G401 (cell line): ENCODE measurements at places on chromosomes 2 and 18.

DNA sequence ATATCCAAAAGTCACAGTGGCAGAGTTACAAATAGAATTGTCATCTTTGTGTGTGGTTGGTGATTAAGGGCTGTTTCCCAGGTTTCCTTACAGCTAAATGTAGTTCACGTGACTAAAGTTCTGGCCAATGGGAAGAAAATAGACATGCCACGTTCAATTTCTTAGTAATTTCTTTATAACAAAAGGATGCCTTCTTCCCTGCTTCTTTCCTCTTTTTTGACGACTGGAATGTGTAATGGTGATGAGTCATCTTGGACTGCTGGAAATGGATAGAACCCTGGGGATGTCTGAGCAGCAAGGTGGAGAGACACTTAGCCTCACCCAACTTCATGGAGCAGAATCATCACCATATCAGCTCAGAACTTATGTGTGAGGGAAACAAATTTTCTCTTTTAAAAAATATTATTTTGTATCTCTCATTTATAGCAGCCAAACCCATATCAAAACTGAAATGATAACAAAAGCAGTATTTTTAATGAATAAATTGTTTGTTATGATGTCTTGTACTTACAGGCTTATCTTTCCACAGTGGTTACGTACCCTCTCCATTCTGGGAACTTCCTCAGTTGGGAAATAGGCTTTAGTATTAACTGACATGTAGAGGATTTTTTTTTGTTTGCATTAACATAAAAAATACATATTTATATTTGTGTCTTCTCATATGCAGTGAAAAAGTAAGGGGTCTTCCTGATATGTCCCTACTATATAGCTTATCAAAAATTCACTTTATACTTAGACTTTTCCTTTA lies 91.1 kb upstream of the CDH2 start:
- DNase-seq, result no peak

- DNase-seq, result peak; percentile 81
Measured at GRCh38 chr18:67217551-67218166, 298.9 kb downstream of the DSEL start.

DNA sequence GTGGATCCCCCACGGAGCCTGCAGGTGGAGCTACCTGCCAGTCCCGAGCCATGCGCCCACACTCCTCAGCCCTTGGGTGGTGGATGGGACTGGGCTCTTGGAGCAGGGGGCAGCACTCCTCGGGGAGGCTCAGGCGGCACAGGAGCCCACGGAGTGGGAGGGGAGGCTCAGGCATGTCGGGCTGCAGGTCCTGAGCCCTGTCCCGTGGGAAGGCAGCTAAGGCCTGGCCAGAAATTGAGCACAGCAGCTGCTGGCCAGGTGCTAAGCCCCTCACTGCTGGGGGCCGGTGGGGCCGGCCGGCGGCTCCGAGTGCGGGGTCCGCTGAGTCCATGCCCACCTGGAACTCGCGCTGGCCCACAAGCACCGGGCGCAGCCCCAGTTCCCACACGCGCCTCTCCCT lies 91.7 kb upstream of the ACVR1 start:
- DNase-seq, result no peak

- DNase-seq, result peak; percentile 71
Measured at GRCh38 chr2:128494640-128495321, 176.1 kb upstream of the HS6ST1 start.

- no peak for DNase-seq
Measured at GRCh38 chr2:182716650-182716979, 558 bp downstream of the DNAJC10 start.

GRCh38 chr2:15152382-15152781 lies 408.8 kb downstream of the NBAS start:
- DNase-seq, result no peak

DNA sequence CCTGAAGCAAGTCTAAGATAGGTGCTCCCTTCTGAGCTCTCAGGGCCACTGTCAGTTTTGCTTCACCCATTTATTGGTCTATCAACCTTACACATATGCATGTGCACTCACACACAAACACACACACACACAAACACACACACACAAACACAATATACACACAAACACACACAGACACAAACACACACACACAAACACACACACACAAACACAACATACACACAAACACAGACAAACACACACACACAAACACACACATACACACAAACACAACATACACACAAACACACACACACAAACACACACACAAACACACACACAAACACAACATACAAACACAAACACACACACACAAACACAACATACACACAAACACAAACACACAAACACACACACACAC lies 181.6 kb upstream of the KLHL29 start:
- DNase-seq, result no peak

- no peak for DNase-seq
Measured at GRCh38 chr18:10213526-10213925, 240.9 kb upstream of the APCDD1 start.

DNA sequence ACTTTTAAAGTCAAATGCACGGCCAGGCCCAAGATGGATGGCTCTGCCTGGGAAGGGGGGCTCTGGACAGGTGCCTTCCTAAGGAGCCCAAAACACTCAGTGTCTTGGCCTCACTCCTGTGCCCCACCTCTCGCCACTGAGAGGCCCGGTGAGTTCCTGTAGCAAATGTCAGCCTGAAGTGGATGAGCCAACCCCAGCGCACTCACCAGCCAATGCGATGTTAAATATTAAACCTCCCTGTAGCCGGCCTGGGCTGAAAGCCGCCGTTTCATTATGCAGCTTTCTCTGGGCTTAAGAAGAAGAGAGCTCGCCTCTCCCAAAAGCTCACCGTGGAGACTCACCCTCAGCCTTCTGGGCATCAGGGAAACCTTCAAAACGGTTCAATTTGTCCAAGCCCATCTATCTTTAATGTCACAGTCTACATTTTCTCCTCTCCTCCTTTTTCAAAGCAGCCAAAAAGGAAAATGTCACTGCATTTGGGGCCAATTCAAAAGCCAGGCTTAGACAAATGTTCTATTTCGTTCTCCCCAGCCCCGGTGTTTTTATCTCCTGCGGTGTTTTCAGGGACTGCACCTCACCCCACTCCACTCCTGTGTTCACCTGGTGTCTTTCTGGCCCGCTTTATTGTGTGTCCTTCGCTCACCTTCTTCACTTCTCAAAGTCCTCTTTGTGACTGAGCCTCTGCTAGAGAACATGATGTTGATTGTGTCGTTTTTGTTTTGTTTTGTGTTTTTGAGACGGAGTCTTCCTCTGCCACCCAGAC lies 124.0 kb downstream of the NRP2 start:
- DNase-seq, result no peak

DNA sequence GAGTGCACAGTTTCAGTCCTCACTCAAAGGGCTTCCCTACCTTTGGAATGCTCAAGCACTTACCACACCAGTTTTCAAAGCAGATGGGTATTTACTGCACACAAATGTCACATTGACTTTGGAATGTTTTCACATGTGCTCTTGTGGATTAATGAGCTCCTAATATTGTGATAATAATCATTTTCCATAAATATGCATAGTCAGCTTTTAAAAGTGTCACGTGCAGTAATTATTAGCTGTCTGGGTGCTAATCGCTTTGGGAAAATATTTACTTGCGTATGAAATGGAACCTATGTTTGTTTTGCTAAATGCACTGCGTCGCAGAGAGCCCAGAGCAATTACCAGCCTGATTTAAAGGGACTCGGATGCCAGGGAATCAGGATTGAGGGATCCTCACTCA lies 229.3 kb downstream of the SMAD2 start:
- DNase-seq, result no peak

GRCh38 chr2:109376796-109377495 lies 236.8 kb downstream of the SEPTIN10 start:
- DNase-seq, result no peak

GRCh38 chr2:241944821-241945220 lies 75.3 kb downstream of the RTP5 start:
- peak; percentile 83 for DNase-seq

- DNase-seq, result no peak
Measured at GRCh38 chr18:62510789-62511188, 12.0 kb upstream of the ZCCHC2 start.

DNA sequence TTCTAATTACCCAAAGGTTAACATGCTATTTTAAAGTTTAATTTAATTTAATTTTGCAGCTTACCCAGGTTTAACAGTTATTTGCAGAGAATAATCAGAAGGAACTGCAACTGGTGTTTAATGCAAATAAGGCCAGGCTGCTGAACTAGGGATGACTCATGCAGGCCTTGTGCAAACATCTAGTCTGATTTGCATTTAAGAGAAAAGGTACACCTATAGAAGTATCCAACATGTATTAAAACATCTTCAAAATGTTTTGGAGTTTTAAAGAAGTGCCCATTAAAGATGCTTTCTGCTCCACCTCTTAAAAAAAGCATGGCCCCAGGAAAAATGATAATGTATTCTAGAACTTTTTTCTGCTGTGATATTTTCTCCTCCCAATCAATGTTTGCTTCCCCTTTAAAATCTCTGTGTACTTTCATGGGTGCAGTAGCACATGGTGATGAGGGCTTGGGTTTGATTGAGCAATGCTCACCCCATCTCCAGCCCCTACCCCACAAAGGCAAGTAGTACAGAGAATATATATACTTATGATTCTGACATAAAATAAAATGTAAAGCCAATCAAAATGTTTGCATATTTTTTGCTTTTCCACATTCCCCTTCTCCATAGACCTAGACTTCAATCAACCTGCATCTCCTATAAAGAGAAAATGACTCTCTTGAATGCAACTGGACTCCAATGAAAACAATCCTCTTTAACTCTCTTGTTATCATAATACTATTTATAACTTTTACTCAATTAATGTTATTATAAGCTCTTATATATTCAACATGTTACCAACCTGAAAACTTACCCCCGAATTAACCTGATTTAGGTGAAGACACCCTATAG lies 54.1 kb downstream of the ATP8B1 start:
- DNase-seq, result no peak

DNA sequence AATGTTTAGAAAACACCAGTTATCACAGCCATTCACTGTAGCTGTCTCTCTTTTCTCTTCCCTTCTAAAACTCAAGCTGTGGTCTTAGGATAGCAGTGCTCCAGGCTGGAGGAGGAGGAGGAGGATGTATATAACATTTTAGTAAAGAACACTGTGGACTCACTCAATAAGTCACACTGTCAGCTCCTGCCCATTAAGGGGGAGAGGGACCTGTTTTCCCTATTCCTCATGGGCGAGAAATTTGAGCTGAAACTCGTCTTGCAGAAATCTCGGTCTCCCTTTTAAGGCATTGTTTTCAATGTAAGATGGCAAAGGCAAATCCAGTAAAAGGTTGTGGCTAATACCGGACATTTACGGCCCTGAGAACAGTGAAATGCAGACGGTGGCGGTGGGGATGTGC lies 114.8 kb upstream of the ZNF236 start:
- DNase-seq, result no peak

DNA sequence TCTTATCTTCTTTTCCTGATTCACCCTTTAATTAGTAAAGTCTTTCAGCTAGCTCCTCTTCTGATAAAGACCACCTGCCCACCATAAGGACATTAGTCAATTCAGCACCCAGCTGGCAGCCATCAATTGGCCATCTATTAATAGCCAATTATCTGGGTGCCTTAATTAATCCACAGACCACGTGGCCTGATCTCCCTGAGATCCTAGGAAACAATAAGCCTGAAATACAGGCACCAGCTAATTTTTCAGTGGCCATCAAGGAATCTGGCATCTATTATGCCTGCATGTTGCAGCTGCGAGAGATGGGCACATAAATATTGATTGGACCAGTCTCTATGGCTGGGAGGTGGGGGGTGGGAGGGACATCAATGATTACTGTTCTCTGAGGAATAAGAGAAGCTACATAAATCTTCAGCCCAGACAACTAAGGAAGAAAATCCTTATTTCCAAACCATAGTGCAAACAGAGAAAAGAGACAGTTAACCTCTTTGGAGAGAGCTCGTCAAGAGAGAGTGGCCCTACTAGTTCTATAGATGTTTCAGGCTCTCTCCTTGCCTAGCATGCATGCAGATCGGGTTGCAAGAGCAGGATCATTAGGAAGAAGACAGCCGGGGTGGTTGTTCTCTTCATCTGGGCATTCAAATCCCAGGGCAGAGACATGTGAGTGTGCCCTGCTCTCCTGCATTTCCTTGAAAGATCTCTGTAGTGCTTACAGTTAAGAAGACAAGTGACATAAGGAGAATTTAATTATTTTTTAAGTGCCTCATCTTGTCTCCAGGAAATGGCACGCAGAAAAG lies 8.7 kb downstream of the GALNT14 start:
- DNase-seq, result no peak

GRCh38 chr2:6881516-6881915 lies 3.9 kb downstream of the RSAD2 start:
- DNase-seq, result no peak

DNA sequence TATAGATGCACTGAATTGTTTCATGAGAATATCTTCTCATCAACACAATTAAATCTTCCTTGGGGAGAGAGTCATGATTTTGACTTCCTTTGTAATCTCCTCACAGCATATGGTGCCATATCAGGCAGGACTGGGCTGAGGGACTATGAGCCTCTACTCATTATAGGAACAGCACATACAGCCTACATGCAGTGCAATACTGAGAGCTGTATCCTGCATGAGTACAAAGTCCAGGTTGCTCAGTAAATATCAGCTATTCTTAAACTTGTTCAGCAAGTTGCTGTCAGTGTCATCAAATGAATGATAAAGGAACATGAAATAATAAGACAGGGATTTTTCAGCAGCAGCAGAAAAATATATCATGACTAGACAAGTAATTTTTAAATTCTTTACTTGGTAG lies 10.8 kb downstream of the DLGAP1 start:
- no peak for DNase-seq

DNA sequence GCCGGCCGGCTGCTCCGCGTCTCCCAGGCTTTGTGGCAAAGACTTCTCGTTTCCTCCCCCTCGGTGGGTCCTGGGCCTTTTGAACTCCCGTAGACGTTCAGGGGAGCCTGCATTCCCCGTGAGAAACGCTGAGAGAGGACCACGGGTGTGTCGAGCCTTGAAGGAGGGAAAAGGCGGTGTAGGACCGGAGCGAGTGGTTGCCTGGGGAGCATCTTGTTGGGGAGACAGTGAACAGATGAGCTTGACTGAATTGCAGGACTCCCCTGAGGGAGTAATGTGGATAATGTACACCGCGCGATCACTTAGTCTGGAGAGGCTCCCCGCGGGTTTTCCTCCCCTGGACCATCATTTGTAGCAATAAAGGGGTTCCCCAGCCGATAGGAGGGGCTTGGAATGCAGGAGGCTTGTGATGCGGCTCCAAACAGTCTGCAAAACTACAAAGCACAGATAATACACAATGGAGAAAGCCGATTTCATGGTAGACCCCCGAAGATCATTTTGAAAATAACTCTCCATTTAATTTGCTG lies 769 bp downstream of the ALMS1 start:
- DNase-seq, result no peak

GRCh38 chr2:234032279-234032856 lies 18.1 kb upstream of the SPP2 start:
- DNase-seq, result no peak

DNA sequence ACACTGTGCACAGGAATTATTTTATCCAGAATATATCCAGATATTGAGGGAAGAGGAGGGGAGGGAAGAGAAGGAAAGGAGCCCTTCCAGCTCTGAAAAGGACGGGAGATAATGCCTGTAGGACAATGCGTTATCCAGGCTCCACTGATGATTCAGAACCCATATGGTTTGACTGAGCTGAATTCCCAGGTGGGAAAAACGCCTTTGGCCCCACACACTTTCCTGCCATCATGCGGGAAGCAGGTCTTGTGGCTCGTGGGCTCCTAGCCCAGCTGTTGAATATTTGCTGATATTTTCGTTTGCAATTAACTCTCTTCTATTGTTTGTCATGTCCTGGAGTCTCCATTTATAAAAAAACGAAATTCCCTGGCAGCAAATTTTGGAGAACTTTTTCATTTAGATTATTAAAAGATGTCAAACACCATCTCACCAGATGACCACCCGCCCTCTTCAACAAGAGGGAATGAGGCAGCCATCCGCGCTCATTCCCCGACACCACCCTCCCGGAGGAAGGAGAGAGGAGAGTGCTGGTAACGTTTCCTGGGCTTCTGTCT lies 8.9 kb downstream of the COL6A3 start:
- DNase-seq, result no peak
